Lower lobe of right lung (tissue), 2 donors: ENCODE measurements at places on chromosomes 13 and 19. TPM values are rescaled to one million over a fixed set of nuclear protein-coding genes. Genes with fewer than 3 reads are reported as not detected.

DNA sequence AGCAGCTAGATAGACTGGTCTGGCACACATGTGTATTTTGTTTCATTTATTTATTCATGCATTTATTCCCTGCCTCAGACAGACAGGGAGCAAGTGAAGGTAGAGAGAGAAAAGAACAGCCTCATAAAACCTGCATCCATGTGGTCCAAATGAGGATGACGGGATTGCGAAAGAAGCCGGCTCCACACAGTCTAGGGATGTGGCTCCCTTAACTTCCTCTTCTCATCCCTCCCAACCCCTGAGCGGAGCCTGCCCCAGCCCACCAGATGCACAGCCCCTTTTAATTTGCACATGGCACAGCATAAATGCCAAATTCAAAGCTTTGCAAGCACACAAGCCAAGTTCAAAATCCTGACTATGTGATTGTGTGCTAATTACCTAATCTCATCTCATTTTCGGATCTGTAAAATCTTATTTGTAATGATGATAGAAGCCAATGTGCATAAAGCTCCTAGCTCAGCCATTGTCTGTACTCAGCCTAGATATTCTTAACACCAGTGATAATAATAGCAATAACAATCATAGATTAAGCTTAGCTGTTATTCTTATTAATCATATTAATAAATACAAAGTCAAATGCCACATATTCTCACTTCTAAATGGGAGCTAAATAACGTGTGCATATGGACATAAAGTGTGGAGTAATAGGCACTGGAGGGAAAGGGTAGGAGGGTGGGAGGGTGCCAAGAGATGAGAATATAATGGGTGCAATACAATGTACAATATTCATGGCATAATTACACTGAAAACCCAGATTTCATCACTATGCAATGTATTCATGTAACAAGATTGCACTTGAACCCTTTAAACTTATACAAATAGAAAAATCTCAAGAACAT lies 156.3 kb downstream of the DCT start:
- no peaks in the 10 kb centered on the region for H3K27me3 ChIP-seq
- DNase-seq: no peak
- no peaks in the 10 kb centered on the region for H3K4me1 ChIP-seq
- H3K4me3 ChIP-seq: no peak overlapping the region
- no peaks in the 10 kb centered on the region for H3K36me3 ChIP-seq
- no peak overlapping the region for H3K27ac ChIP-seq

DNA sequence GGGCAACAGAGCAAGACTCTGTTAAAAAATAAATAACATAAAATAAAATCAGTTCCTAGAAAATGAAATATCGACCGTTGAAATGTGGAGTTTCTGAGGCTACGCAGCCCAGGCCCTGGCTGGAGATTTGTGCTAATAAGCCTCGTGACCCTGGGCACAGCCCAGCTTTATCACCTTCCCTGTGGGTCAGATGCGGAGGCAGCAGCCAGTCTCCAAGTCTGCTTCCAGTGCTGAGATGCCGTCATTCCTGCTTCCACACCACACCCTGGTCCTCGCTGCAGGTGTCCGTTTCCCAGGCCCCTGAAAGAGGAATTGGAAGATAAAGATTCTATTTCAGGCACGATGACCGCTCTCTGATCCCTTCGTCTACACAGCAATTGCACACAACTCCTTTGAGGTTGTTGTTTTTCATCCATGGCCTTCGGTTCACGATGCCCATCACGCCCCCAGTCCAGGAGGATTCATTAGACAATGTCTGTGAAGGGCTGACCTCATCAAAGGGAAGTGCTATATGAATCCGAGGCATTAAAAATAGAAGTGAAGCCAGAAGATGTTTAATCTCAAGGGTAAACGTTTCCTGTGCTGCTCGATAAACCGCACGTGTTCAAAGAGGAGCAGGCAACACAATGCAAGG lies 48.3 kb upstream of the ATP11A start:
- H3K36me3 ChIP-seq: no peaks in the 10 kb centered on the region
- DNase-seq: peak; percentile 30
- peaks cover 6% of the 10 kb centered on the region for H3K4me1 ChIP-seq
- no peak overlapping the region for H3K27ac ChIP-seq

The STAP2 gene
- 11.8 TPM for total RNA-seq

DNA sequence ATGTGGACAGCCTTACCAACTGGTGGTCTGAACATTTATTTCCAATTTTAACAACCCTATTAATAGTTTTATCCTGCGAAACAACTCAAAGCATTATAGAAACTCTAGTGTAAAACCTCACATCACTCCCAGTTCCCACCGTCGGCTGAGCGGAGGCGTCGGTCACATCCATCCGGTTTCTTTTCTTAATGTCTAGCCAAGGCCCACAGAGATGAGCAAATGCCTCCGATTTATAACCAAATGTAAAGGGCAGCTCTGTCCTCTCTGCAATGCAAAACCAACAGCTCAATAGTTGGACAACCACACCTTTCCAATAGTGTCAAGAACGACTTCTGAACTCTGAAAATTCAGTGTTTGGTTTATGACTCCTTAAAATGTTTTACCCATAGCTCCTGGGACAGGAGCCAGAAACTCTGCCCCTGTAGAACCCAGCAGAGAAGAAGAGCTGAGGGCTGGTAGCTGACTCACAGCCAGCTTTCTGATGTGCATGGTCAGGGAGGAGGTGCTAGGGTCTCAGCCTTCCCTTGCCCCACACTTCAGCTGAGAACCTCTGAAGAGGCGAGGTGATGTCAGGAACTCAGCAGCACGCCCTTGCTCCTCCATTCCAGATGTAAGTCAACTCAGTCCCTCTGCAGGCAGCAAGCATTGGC lies 90.2 kb upstream of the UQCRFS1 start:
- H3K4me1 ChIP-seq: no peaks in the 10 kb centered on the region
- H3K4me3 ChIP-seq: no peak overlapping the region
- H3K36me3 ChIP-seq: no peaks in the 10 kb centered on the region

The GFY gene
- total RNA-seq: not detected

- no peak for DNase-seq
- H3K4me3 ChIP-seq: no peak overlapping the region
- H3K4me1 ChIP-seq: no peaks in the 10 kb centered on the region
- no peaks in the 10 kb centered on the region for H3K36me3 ChIP-seq
- H3K27me3 ChIP-seq: no peaks in the 10 kb centered on the region
- H3K27ac ChIP-seq: no peak overlapping the region
These were observed 204.3 kb downstream of the SLITRK1 start for GRCh38 chr13:83677985-83678384.

The STOML3 gene
- total RNA-seq: 2.7 TPM

The TUBB4A gene
- 1.2 TPM for total RNA-seq

- no peaks in the 10 kb centered on the region for H3K4me1 ChIP-seq
- no peaks in the 10 kb centered on the region for H3K36me3 ChIP-seq
- no peak for DNase-seq
- H3K27me3 ChIP-seq: no peaks in the 10 kb centered on the region
- H3K27ac ChIP-seq: no peak overlapping the region
- H3K4me3 ChIP-seq: no peak overlapping the region
These were observed 226.4 kb downstream of the COG6 start for GRCh38 chr13:39881887-39882286.
